NCI-H1694 treated with DMSO at 0.1 percent for 48 hours (cell line): ENCODE measurements at places on chromosomes 5 and 9.

- no peak for DNase-seq
Observed at GRCh38 chr9:106107716-106108115, 413.4 kb downstream of the TMEM38B start.

DNA sequence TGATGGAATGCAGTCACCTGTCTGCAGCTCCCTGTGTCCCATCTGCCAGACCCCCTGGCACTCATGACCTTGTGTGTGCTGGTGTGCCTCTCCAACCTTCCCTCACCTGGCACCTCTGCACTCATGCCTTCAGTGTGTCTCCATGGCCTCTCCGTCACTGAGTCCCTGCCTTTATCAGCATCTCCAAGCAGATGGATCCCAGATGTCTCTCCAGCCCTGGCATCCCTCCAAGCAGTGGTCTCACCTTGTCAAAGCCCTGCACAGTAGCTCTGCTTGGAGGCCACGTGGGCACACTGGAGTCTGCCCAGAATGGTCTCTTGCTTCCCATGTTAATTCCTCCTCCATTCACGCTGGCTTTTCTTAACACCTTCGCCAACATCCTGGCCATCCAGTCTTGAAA is 84.8 kb downstream of the DAP start:
- peak; percentile 65 for DNase-seq

GRCh38 chr5:126184474-126184873 is 238.7 kb upstream of the GRAMD2B start:
- no peak for DNase-seq

DNA sequence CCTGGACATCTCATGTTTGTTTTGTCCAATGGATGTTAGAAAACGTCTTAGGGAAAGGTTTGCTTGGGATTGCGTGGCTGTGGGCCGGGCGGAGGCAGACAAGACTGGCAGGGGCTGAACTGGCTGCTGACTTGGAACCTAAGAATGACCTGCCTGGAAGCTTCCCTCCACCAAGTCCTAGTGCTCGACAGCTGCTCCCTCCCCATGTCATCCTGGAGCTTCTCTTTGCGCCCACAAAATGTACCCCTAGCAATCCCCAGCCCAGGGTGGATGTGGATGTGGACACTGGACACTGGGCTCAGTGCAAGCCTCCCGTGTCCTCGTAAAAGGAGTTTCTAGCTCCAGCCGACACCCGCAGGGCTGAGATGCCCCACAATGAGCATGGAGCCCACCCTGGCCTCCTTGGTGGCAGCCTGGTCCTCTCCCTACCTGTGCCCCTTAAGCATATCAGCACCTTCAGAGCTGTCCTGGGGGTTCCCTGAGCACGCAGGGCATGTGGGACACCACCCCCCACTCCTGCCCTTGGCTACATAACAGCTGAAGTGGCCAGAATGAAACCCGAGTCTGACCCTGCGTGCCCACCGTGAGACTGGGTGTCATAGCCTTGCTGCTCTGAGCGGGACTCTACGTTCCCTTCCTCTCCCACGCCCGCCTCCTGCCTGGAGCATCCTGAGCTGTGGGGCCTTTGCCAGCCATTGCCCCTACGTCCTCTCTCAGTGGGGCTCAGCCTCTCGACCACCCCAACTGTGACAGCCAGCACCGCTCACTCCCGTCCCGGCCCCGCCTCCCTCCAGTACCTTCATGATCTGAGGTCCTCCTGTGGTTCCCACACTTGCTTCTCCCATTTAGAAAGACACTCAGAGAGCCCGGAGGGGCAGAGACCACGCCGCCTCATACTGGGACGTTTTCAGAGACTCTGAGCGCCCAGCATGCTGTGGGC is 180.8 kb downstream of the ROR2 start:
- DNase-seq: no peak

- peak; percentile 90 for DNase-seq
Observed at GRCh38 chr5:37831821-37832534, 7.9 kb downstream of the GDNF start.

DNA sequence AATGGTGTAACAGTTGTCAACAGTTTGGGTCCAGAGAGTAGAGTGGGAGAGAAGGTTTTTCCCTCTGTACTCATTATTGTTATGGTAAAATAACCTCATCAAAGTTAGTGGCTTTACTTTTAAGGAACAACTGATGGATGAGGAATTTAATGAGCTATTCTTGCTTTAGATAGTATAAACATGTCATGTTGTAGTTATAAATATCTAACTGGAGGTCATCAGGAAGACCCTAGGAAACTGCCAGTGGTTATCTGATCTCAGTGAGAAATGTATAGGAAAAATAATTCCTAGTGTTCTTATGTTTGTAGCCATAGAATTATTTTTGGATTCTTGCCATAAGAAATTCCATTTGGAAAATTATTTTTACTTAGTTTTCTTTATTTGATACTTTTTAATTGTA is 4.1 kb downstream of the ERCC6L2 start:
- no peak for DNase-seq

GRCh38 chr9:129474740-129475404 is 146.0 kb downstream of the C9orf50 start:
- DNase-seq: no peak

GRCh38 chr5:168356592-168356991 is 65.1 kb downstream of the WWC1 start:
- peak; percentile 75 for DNase-seq

DNA sequence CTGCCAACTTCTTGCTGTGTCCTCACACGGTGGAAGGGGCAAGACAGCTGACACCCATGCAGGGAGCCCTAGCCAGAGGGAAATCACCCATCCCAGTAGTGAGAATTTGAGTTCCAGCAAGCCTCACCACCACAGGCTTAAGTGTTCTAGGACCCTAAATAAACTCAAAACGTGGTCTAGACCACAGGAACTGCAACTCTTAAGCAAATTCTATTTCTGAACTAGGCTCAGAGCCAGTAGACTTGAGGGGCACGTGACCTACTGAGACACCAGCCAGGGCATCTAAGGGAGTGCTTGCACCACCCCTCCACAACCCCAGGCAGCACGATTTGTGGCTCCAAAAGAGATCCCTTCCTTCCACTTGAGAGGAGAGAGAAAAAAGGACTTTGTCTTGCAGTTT is 96.0 kb upstream of the PHF24 start:
- no peak for DNase-seq
